ENCODE measurements at places on chromosomes 12 and 14.

DNA sequence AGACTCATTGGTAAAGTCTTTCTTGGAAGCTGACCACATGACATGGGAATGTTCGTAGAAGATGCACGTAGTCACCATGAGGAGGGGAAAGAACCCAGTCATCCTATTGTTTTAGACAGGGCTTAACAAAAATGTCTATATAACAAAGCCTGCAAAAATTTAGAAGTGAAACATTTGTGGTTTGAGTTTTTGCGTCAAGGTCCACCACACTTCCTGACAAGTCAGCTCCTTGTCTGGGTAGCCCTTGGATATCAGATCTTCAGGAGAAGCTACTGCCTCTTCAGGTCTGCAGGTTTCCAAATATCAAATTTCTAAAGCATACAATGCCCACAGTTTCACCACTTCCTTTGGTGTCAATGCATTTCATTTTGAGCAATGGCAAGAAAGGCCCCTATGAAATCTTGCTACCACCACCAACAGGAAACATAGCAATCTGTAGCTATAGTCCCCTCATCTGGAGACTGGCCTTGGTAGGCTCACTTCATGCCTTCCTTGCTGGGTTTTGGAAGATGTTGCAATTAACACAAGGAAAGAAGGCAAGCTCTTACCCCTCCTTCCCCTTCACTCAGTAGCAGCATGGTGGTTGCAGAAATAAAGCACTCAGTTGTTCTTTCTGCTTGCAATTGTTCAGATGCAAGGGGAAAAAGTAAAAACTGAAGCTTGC lies 235.2 kb downstream of the PCNX1 start:
- DNase-seq, result no peak

DNA sequence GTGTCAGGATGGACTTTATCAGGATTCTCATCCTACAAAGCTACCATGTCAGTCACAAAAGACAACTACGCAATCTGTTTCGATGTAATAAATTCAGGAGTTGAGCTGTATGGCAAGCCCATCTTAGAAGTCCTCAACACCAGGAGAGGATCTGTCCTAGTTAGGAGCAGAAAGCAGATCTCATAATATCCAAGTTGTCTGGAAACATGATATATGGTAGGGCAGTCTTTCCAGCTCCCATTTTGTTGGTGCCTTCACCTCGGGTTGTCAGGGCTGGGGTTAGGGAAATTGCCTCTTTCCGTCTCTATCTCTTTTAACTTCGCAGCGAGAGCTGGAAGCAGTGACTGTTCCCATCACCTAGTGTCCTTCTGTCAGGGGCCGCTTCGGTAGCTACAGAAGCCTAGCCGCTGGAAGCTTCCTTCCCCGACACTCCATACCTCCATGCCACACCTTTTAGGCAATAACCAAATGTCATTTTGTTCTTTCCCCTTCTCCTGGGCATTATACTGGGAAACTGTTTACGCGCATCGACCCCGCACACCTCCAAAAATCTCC lies 1.4 kb downstream of the NIN start:
- no peak for DNase-seq

DNA sequence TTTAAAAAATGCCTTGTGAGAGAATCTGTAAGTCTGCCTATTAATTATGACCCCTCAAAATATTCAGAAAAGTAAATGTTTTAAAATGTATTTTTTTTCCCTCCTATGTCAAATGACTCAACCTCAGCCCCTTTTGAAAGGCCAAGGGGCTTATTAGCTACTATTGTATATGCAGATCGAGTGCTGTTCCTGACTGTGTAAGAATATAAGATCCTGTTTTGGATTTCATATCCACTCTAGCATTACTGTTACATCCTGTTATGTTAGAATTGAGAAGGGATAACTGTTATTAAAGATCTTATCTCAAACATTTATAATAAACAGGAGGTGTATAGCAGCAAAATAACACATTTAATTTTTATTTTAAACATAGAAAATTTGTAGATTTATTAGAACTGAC lies 46.6 kb upstream of the TPH2 start:
- DNase-seq, result no peak

- no peak for DNase-seq
Observed at GRCh38 chr14:95935228-95935822, 58.7 kb downstream of the TUNAR start.

DNA sequence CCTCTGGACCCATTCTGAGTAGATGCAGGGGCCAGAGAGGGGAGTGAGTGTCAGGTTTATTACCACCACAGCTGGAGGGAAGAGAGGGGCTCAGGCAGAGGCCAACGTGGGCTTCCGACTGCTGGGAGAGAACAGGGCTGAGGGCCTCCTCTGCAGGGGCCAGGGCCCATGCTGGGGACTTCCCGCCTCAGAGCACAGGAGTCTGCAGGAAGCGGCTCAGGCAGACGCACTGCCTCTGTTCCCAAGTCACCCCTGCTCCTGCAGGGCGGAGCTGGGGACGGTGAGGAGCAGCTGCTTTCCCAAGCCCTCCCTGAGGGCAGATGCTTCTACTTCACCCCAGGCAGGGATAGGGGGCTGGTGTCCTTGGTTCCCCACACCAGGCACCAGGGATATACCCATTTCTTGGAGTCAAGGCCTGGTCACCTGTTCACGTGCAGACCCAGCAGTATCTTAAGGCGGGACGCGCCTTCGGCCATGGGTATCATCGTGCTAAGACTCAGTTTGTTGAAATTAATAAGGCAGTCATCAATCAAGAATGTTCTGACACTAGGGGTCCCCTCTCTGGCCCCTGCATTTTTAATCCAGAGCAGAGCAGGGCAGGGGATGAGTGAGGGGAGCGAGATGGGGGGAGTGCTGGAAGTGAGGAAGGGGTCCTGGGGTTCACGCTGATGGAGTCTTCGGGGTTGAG lies 100.0 kb downstream of the PIWIL1 start:
- DNase-seq, result no peak

DNA sequence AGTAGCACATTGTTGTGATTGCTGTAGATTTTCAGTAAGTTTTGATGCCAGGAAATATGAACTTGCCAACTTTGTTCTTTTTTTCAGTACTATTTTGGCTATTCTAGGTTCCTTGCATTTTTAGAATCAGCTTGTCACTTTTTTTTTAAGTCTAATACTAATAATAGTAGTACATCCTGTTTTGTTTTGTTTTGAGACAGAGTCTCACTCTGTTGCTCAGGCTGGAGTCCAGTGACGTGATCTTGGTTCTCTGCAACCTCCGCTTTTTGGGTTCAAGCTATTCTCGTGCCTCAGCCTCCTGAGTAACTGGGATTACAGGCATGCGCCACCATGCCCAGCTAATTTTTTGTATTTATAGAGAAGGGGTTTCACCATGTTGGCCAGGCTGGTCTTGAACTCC lies 16.5 kb downstream of the PWP1 start:
- no peak for DNase-seq

DNA sequence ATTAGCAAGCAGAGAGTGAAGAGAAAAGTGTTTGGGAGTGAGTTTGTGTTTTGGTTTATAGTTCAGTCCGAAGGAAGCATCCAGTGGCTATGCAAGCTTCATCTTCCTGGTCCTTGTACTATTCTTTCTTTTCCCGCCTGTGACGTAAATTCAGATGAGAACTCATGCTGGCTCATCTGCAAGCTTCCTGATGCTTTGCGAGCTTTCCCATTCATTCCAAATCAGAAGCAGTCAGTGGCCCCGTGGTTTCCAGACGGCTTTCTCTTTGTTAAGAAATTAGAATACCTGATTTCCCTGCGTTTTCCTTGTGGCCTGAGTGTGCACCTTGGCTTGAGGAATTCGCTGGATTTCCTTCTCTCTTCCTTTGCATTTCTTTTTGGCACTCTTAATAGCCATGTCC lies 89.5 kb downstream of the TESC start:
- no peak for DNase-seq

DNA sequence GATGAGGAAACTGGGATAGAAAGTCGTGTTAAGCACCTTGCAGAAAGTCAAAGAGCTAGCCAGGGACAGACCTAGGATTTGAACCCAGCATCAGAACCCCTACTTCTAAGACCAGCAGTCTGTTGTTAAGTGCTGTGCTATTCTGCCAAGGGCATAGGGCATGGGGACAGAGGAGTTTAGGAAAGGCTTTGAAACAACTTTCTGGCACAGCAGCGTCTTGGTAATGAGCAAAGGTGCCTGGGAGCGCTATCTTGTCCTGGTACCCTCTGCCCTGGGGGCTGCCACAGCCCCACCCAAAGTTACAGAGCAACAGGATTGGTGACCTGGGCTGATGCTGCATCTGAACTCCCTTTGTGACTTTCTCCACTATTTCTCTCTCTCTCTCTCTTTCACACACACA lies 1108.1 kb downstream of the BCL11B start:
- no peak for DNase-seq

DNA sequence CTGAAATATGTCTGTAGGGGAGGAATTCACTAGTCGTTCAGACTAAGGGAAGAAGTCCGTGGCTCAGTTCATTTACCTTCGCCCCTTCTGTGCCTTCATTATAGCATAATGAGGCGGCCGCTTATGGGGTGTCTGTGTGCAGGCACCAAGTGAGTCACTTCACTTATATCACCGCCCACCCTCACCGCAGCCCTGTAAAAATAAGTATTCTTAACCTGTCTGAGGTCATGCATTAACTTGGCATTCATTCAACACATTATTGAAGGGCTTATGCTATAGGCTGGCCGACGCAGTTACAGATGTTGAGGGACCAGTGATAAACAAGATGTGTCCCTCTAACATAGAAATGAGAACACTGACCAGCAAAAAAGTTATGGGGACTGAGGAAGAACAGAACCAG lies 47.7 kb upstream of the PTCSC3 start:
- no peak for DNase-seq

DNA sequence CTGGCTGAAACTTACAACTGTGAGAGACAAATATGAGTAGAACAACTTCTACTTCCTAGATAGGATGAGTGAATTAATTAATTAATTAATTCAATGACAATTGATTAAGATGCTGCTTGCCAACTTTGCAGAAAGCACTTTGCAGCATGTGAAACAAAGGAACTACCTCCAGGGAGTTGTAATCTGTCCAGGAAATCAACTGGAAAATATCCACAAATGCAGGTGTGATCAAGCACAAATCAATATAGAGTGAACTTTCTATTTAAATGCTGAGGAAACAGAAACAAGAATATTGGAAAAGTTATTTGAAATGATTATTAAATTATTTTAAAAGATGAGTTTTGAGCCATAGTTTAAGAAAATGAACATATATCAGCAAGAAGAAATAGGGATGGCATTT lies 163.9 kb upstream of the ARID2 start:
- no peak for DNase-seq

DNA sequence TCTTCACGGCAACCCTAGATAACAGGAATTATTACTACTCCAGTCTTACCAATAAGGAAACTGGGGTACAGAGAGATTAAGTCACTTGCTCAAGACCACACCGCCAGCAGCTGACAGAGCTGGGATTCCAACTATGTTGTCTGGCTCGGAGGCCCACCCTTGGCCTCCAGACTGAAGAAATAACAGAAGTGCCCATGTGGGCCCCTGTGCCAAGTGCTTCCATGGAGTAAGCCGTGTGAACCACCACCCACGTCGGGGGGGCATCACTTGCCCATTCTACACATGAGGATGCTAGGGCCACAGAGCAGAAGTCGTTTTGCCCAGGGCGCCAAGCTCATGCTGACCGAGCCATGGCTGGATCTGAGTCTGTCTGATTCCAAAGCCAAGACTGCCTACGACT lies 926 bp upstream of the CMKLR1 start:
- no peak for DNase-seq

DNA sequence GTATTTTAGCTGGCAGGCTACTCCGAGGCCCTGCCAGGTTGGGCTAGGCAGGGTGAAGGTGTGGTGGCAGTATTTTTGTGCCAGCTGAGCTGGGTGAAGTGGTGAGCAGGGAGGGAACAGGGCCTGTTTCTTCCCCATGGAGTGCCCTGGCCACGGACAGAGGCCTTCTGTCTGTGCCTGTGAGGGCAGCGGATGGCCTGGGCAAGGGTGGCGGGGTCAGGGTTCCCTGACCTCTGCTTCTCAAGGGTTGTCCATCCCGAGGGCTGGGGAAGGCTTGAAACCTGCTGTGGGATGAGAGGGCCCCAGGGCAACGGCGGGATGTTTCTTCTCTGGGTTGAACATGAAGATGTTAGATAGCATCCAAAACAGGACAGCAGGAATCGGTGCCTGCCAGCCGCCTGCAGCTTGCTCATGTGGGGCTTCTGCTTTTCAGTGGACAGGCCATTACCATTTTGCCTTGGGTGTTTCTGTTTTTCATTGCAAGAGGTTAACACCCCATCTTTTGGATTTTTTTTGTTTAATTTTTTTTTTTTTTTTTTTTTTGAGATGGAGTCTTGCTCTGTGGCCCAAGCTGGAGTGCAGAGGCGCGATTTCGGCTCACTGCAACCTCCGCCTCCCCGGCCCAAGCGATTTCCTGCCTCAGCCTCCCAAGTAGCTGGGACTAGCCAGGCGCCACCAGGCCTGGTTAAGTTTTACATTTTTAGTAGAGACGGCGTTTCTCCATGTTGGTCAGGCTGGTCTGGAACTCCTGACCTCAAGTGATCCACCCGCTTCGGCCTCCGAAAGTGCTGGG lies 3.3 kb downstream of the MTA1 start:
- DNase-seq, result no peak

DNA sequence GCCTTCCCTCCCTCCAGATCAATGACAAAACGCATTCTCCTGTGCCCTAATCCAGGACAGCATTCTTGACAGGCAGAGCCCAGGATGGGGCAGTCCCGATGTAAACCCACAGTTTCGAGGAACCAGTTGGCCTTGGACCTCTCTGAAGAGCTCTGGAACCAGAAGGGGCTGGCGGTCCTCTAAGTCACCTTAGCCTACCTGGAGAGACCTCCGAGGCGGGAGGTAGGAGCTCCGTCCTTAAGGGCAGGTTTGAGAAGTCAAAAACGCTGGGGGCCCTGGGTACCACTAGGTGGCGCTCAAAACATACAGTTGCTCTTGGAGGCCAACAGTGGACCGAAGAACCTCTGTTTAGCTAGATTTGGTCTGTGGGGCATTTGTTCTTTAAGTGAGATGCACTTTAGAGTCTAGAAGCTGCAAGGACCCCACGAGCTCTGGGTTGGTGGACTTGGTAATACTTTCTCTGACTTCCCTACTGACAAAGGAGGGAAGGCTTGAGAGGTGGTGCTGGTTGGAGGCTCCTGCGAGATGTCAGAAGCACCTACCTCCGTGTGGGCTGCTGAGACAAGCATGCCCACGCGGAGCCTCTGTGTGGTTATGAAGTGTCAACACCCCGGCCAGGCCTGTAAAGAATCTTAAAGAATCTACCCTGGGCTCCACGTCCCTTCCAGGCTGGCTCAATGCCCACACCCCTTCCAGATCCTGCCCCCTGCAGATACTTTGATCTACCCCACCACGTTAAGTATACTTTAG lies 74.8 kb upstream of the CHST11 start:
- DNase-seq, result peak; percentile 51

- no peak for DNase-seq
Observed at GRCh38 chr12:33438851-33439586, 600 bp downstream of the SYT10 start.

DNA sequence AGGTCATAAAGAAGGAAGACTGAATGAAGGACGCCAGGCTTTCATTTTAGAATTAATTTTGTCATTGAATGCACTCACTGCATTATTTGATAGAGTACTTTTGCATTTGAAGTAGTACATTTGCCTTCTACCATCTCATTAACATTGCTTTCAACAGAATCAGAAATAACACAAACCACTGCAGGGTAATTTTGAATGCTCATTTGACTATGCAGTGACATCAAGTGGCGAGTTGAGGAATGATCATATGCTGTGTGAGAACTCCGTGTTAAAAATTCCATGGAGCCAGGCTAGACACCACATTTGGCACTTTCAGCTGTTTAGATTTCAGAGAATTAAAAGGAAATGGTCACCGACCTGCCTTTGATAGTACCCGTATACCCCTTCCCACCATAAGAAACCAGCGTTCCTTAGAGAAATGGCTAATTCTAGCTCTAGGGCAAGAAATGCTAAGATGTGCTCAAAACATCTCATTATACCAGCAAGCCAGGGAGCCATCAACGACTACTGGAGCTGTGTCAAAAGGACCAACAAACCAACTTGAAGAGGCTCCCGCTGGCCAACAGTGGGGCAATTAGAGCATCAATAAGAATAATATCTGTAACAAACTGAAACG lies 16.5 kb downstream of the HEBP1 start:
- DNase-seq, result peak; percentile 22
